ENCODE measurements at places on chromosomes 13 and 19.
A peak's percentile ranks its signal among the peaks of the same experiment; 100 is the strongest.

- DNase-seq, result no peak
These were observed 5.2 kb upstream of the BCAT2 start for GRCh38 chr19:48815870-48816501.

GRCh38 chr13:57644106-57644505, 12.6 kb downstream of the PCDH17 start:
- no peak for DNase-seq

DNA sequence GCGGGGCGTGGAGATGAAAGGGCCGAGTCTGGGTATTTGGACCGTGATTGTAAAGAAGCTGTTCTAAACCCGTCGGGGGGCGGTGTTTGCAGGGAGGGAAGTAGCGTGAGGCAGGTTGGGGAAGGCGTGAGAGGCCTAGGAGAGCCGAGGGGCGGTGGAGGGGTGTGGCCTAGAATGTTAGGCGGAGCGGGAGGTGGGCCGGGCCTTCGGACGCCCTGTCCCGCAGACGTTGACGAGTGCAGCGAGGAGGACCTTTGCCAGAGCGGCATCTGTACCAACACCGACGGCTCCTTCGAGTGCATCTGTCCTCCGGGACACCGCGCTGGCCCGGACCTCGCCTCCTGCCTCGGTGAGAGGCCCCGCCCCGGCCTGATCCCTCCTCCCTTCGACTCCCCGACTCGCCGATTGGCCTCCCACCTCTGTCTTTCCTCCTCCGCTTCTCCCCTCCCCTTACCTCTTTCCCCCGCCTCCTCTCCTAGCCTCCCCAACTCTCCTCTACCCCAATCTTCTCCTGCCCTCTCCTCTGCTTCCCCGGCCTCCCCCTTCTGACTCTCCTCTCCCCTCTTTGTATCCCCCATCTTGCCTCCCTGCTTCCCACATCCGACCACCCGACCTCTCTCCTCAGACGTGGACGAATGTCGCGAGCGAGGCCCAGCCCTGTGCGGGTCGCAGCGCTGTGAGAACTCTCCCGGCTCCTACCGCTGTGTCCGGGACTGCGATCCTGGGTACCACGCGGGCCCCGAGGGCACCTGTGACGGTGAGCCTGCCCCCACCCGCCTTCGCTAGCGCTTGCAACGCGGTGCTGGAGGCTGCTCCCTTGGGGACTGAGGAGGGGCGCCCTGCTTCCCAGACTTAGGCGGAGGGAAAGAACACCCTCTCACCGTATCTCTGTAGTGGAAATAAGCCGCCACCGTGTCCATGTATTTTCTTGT, 12.8 kb downstream of the LTBP4 start:
- peak; percentile 74 for DNase-seq

- no peak for DNase-seq
These were observed 64.6 kb downstream of the SLC7A1 start for GRCh38 chr13:29530901-29531300.

GRCh38 chr13:101739382-101740178, 287.1 kb downstream of the ITGBL1 start:
- no peak for DNase-seq

DNA sequence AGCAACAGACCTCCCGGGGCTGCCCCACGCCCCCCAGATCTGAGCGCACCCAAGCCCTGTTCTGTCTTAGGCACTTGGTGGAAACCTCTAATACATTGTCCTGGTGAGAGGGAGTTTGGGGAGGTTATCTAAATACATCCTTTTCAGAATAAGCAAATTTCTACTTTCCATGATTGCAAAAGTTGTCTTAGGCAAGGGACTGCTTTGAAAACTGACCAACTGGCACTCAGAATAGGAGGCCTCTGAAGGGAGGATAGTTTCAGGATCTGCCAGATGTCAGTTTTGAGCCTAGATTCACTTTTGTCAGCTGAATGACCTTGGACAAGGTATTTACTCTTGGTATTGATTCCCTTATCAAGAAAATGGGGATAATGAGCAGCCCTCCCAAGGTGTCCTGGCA, 11.8 kb downstream of the SERP2 start:
- DNase-seq, result no peak

- no peak for DNase-seq
These were observed 879.0 kb upstream of the SLITRK5 start for GRCh38 chr13:86792153-86792651.

- DNase-seq, result no peak
These were observed 1287.1 kb downstream of the PCDH9 start for GRCh38 chr13:65943024-65943423.

All from NCI-H187 treated with DMSO at 0.1 percent for 48 hours (cell line).